ENCODE measurements at places on chromosomes 2 and 18. TPM values are rescaled to one million over a fixed set of nuclear protein-coding genes. Genes with fewer than 3 reads are reported as not detected.

GRCh38 chr2:45256867-45257641 is 247.8 kb upstream of the SIX2 start:
- DNase-seq, result no peak

GRCh38 chr2:55782528-55783173 is 89.0 kb upstream of the PNPT1 start:
- DNase-seq, result no peak

DNA sequence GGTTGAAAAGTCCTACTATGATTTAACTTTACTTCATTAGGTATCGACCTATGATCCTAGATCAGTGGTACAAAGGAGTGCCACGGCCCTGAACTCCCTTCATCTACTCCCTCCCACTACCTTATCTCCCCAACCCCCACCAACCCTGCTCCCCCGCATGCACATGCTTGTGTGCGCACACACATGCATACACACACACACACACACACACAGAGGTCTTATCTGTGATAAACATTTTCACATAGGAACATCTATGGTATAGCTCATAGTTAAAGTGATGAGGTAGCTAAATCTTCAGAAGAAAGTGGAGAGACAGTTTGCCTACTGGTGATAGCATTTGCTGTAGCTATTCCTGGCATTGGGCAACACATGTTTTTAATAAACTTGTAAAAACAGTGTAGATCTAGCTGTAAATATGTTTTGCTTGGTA is 471.3 kb downstream of the ZEB2 start:
- DNase-seq, result no peak

- no peak for DNase-seq
Observed at GRCh38 chr2:101307503-101307902, 998 bp downstream of the RNF149 start.

GRCh38 chr2:25341011-25341727 is 556 bp downstream of the DNMT3A start:
- no peak for DNase-seq

- no peak for DNase-seq
Observed at GRCh38 chr18:26700728-26701127, 152.4 kb upstream of the KCTD1 start.

- peak; percentile 30 for DNase-seq
Observed at GRCh38 chr18:59123588-59124369, 15.9 kb upstream of the SEC11C start.

Gene MATN3
- total RNA-seq, result not detected

Gene RUFY4
- 3.2 TPM for total RNA-seq

Gene UGT1A5
- total RNA-seq, result not detected

Gene ZNF2
- 3.5 TPM for total RNA-seq

Data from activated CD4-positive, alpha-beta memory T cell treated with anti-CD3 and anti-CD28 coated beads, Interleukin-2, amount 10 ng/mL, durations not matched to agents 7 days and 5 days (primary cell).